ENCODE measurements at places on chromosomes 12 and 14.

DNA sequence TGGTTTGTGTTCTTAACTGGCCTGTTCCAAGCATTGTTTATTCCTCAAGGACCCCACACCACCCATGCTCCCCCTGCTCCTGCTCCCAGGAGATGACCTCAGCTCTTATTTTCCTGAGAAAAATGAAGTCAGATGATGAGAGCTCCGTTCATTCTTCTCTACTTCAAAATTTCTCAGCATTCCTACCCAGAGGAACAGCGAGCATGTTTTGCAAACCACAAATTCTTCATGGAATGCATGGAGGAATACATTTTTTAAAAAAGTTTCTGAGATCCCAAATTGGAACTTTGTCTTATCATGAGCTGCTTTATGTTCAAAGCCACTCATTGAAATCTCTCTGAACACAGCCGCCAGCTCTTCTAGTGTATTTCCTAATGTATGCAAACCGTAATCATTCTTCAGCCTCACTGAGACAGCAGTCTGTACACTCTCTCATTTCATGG, 44.9 kb downstream of the SYNE2 start:
- no peak for DNase-seq

DNA sequence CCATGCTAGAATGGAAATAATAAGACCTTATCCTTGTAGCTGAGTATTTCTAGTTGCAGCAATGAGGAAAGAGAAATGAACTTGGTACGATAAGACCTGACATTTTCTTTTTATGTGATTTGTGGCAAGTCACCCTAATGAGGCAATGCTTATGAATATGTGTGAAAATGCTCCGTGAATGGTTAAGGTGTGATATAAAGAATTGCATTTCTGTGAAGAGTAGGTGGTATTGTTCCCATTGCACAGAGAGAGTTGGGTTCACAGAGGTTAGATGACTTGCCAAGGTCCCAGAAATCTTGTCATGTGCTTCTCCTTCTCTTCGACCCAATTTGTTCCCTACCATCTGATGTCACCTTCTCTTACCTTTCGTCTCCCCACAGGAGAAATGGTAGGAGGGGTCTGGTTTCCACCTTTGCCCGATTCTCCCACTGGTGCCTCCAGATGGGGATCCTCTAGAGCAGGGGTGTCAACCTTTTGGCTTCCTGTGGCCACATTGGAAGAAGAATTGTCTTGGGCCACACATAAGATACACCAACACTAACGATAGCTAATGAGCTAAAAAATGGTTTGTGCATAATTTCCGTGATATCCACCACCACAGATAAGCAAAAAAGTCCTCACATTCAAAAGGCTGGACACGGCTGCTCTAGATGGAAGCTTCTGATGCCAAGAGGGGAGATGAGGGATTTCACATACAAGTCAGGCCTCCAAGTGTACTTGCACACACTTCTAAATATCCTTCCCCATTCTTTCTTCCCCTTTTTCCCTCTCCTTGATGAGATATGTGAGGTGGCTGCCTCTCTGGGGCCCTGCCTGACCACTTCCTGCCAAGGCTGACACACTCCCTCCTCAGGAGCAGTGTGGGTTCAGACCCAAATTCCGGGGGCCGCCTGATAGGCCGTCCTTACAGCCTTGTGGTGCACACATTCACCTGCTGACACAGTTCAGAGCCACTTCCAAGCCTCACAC, 96.1 kb downstream of the PLXNC1 start:
- peak; percentile 20 for DNase-seq

GRCh38 chr14:95130549-95130948, 26.8 kb downstream of the DICER1 start:
- no peak for DNase-seq

GRCh38 chr14:53871951-53872350, 84.7 kb downstream of the BMP4 start:
- no peak for DNase-seq

GRCh38 chr12:129096968-129097367, 243.7 kb downstream of the GLT1D1 start:
- no peak for DNase-seq

- no peak for DNase-seq
These were observed 76.2 kb downstream of the PDZRN4 start for GRCh38 chr12:41264281-41264680.

- no peak for DNase-seq
These were observed 4.9 kb upstream of the NECAP1 start for GRCh38 chr12:8077207-8077606.

- no peak for DNase-seq
These were observed 144.5 kb upstream of the FBXO33 start for GRCh38 chr14:39576736-39577135.

DNA sequence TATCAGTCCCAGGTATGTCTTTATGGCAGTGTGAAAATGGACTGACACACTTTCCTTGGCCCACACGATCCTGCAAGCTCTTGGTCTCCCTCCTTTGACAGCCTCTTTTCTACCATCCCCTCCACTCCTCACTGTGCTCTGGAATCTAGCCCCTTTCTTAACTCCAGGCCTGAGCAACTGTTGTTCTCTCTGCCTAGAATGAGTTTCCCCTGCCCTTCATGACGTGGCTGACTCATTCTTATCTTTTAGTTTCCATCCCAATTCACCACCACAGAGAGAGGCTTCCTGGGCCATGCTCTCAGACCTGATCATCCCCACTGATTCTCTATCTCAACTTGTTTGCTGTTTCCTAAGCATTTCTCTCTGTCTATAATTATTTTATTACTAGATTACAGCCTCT, 157.4 kb upstream of the HMGA2 start:
- DNase-seq = no peak

DNA sequence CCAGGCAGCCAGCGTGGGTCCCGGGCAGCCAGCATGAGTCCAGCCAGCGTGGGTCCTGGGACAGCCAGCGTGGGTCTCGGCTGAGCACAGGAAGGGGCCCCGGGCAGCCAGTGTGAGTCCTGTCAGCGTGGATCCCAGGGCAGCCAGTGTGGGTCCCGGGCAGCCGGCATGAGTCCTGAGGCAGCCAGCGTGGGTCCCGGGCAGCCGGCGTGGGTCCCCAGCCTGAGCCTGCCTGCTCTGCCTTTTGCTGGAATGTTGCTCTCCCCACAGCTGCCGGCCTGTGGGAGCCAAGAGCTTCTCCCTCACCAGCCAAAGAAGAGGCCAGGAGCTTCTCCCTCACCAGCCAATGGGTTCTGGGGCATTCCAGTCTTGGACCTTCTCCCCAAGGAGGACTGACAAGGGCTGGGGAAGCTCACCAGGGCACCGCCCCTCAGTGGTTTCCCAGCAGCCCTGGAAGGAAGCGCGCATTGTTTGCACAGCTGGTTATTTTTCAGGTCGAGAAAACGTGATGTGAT, 15.0 kb upstream of the RFLNA start:
- DNase-seq = no peak

DNA sequence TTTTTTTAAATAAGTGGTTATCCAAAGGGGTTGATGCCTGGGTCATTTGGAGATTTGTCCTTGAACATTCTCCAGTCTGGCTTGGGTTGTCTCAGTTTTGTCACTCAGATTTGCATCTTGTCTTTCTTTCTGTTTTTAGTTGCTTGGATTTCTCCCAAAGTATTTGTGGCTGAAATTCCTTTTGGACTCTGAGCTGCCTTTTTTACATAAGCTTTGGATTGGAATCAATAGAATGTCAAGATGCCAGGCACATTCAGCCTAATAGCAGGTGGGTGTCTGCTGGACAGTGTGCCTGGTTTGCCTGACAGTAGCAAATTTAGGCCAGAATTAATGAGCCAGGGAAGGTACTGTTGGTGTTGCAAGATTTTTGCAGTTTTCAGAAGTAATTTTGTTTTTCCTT, 50.0 kb downstream of the FLRT2 start:
- no peak for DNase-seq

Data from activated T-cell treated with anti-CD3 and anti-CD28 coated beads for 24 hours (primary cell).